ENCODE measurements at places on chromosomes 6 and 20. TPM values are rescaled to one million over a fixed set of nuclear protein-coding genes. Genes with fewer than 3 reads are reported as not detected.

DNA sequence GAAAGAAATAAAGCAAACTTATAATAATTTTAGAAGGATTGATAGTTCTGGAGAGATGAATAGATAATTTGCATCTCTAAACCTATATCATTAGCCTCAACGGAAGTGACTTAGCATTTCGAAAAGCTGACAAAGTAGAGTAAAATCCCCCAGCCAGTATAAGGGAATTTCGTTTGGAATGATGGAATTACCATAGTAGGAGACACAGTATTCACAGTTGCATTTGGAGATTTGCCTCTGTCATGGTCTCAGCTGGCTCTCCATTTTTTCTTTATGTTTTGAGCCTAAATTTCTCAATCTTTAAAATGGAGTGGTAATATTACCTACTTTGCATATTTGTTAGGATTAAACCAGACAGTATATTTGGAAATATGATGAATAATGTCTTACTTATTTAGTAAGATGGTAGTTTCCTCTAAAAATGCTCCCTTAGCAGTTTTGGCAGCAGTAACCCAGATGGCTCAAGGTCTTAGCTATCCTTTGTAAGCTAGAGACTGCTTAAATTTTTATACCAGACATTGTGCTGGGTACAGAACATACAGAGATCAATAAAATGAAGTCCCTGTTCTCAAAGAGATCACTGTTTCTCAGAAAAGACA lies 58.2 kb downstream of the SMAP1 start:
- H3K4me3 ChIP-seq, result no peak overlapping the region
- DNase-seq, result no peak
- H3K4me1 ChIP-seq, result peaks cover 20% of the 10 kb centered on the region
- H3K27me3 ChIP-seq, result no peaks in the 10 kb centered on the region
- H3K36me3 ChIP-seq, result peaks cover 2% of the 10 kb centered on the region
- H3K27ac ChIP-seq, result no peak overlapping the region

DNA sequence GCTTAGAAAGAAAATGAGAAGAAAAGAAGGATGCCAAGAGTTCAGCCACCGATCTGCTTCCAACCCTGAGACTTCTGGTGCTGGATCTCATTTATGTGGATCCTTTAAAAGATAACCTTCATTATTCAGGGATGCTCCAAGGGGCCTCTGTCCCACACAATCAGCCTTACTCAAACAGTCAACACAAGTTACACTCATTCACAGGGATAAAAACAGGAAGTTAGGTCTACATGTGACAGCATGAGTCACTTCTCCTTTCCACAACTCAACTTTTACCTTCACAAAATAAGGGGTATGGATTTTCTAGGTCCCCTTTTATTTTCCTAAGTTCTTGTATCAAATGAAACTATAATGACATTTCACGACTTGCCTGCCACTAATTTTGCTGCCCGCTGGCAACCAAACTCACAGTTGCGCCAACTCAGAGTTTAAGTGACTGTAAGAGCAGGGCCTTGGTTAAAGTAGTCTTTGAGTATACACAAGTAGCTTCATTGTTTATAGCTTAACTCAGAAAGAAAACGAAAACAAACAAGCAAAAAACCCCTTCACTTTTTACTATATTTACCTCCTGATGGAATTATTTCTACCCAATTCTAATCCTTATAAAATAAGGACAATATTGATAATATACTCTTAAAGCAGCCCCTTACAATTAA lies 278.8 kb upstream of the RUNX2 start:
- no peak for DNase-seq
- peaks cover 17% of the 10 kb centered on the region for H3K4me1 ChIP-seq
- no peaks in the 10 kb centered on the region for H3K27me3 ChIP-seq
- no peak overlapping the region for H3K4me3 ChIP-seq
- no peaks in the 10 kb centered on the region for H3K36me3 ChIP-seq

GRCh38 chr20:25063981-25064380 lies 6.0 kb upstream of the ACSS1 start:
- no peaks in the 10 kb centered on the region for H3K27me3 ChIP-seq
- H3K4me3 ChIP-seq, result no peak overlapping the region
- no peaks in the 10 kb centered on the region for H3K36me3 ChIP-seq
- no peak for DNase-seq

The CCN6 gene
- not detected for total RNA-seq

The COL9A1 gene
- not detected for total RNA-seq

The PREP gene
- 31.3 TPM for total RNA-seq

The STMND1 gene
- total RNA-seq, result not detected

The RAE1 gene
- total RNA-seq, result 35.7 TPM

The CCDC28A gene
- total RNA-seq, result 14.6 TPM
